ENCODE measurements at places on chromosomes 11 and 22. TPM values are rescaled to one million over a fixed set of nuclear protein-coding genes. Genes with fewer than 3 reads are reported as not detected.

PPP2R1B gene
- total RNA-seq: 49.4 TPM

TMEM134 gene
- 68.2 TPM for total RNA-seq

DNA sequence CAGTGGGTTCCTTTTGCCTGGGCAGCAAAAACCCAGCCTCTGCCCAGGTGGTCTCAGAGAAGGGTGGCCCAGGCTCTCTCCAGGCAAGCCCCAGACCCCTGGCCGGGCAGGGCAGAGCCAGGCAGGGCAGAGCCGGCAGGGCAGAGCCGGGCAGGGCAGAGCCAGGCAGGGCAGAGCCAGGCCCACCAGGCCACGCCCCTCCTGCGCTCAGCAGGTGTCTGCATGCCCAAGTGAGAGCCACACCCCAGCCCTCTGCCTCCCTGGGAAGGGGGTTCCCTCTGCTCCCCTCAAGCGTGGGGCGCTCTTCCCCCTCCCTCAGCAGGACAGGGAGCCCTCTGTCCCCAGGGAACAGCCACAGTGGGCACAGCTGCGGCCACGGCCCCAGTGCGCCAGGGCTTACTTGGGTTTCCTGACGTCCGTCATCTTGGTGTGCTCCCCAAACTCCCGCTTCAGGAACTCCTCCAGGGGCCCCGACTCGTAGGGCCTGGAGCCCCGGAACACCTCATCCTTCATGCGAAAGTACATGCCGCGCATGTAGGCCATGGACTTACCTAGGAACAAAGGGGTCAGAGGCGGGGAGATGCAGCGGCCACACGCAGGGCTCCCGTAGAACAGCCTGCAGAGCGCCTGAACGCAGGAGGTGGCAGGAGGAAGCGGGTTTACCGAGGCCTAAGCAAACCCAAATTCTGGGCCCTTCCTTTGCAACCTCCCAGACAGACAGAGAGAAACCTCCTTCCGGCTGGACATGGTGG, 10.1 kb upstream of the BAIAP2L2 start:
- no peak for DNase-seq

GRCh38 chr11:2100361-2101170, 38.6 kb downstream of the IGF2 start:
- no peak for DNase-seq

GRCh38 chr11:73812234-73812633, 24.6 kb downstream of the MRPL48 start:
- no peak for DNase-seq

- no peak for DNase-seq
These were observed 519.5 kb upstream of the LRRC4C start for GRCh38 chr11:41978945-41979344.

DNA sequence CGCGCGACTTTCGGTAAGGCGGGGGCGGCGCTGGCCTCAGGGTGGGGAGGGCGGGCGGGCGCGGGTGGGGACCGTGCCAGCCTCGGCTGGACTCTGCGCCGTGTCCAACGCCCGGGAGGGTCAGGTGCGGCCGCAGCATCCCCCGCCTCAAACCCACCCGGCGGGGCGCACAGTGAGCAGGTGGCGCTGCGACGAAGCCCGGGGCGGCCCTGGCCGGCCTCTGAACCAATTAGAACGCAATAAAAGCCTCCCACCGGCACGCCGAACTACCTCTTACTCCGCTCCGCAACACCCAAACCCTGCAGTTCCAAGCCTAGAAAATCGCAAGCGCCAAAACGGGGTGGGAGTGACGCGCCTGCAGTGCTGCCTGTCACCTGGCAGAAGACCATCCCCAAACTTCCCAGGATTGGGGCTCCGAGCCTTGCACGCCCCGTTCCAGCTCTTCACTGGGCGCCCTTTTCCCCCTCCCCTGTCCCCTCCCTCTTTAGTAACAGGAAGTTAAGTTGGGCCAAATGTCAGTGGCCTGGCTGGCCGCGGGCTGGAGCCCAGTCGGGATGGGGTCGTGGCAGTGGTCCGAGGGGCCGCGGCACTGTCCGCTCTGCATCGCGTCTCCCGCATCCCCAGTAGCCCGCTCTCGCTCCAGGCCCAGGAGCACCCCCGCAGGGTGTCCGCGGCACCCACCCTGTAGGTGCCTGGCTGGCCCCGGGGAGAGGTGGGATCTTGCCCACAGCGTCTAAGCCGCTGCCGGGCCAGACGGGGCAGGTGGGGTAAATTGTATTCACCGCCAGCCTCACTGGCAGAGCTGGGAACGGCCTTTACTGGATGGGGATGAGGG, 541 bp downstream of the MICAL2 start:
- peak; percentile 49 for DNase-seq

GRCh38 chr11:119864836-119865235, 135.8 kb upstream of the NECTIN1 start:
- DNase-seq: no peak

GRCh38 chr11:30019481-30019880, 2.7 kb upstream of the KCNA4 start:
- no peak for DNase-seq

DNA sequence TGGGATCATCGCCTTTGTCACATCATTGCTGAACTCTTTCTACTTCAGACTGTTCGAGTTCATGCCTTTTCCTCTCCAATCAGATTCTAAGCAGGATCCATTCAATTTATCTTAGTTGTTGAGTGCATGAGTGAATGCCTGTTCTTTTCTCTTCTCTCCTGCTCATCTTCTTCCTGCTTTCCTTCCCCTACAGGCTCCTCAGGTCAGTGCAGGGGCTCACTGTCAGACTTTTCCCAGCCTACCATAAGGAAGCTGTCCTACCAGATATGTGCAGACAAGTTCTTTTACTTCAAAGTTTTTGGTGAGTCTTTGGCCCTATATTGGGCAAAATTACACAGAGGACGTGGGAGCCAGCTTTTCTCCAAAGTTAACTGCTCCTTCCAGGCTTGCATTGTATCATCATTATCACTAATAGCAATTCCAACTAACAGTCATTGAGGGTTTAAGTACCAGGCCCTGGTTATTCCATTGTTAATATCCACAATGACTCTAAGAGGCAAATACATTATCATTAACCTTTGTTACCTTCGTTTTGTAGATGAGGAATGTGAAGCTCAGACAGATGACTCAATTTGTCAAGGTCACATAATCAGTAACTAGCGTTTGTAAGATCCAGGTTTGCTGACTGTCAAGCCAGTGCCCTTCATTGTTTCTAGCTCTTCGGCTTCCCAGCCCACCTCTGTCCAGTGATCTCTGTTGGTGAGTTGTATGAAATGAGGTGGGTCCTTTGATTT, 30.4 kb downstream of the OR6Q1 start:
- no peak for DNase-seq

DNA sequence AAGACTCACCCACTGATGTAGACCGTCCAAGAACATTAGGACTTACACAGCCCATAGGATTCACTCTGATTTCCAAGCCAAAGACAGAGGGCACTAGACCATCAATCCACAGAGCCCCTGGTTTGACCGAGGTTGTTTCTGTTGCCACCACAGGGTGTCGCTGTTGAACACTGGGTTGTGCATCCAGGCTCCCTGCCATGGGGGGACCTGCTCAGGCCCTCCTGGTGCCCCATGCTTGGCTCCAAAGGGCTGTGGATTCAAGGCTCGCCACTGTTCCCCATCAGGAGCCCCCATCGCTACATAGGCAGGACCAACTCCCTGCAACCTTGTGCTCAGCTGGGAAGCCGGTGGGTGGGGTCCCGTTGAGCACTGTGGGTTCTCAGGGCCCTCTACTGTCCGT, 128.0 kb upstream of the ANO1 start:
- peak; percentile 55 for DNase-seq

DNA sequence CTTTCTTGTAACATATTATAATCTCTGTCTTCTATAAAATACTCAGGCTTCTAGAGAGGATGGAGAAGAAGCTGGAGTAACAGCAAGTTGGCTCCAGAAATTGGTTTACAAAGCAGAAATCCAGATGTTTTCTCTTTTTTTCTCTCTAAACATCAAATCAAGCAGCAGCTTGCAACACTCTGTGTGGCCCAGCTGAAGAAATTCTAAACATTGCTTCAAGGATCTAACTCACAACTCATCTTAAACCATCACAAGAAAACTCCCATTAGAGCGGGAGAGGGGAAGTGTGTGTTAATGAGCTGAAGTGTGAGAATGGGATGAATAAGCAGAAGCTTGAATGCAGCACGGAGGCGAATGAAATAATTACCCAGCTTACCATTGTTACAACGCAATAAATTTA, 146.5 kb downstream of the OPCML start:
- DNase-seq: no peak

GRCh38 chr22:43001271-43002201, 13.4 kb downstream of the PACSIN2 start:
- peak; percentile 25 for DNase-seq

GRCh38 chr11:99160447-99160846, 139.7 kb downstream of the CNTN5 start:
- DNase-seq: no peak

DNA sequence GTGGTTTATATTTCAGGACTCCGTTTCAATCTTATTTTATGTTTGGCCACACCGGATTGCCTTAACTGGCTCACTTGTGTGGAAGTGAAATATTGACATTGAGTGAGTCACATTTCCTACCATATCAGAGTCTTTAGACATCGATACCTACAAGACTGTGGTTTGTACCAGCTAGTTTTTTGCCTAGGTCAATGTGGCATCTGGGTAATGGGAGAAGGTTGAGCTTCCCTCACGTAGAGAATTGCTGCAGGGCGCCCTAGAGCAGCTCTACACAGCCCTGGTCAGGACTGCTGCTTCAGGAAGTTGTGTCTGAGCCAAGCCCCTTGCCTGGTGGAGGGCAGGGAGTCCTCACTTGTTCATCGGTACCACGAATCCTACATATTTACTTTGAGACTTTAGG, 1.6 kb downstream of the GRAMD1B start:
- peak; percentile 27 for DNase-seq

Data from activated CD4-positive, alpha-beta memory T cell treated with anti-CD3 and anti-CD28 coated beads for 36 hours (primary cell).